ENCODE measurements at places on chromosomes 6 and 20. TPM values are rescaled to one million over a fixed set of nuclear protein-coding genes. Genes with fewer than 3 reads are reported as not detected.
A peak's percentile ranks its signal among the peaks of the same experiment; 100 is the strongest.

DNA sequence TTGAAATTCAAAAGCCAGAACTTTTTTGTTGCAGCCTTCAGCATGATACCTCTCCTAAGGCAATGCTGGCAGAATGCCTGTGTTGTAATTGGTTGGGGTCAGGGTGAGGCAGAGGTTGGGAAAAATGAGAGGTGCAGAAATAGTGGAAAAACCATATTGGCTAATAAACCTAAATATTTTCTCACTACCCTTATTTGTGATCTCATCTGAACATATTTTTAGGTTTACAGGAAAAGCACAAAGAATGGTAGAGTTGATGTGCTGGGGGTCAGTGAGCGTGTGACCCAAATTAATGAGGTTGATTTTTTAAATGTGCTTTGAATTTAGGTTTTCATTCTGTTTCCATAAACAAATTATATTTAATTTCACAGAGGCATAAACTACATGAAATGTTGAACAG lies 437.3 kb downstream of the HDGFL1 start:
- no peak for DNase-seq

- DNase-seq, result no peak
Measured at GRCh38 chr20:13447385-13448180, 191.1 kb downstream of the TASP1 start.

DNA sequence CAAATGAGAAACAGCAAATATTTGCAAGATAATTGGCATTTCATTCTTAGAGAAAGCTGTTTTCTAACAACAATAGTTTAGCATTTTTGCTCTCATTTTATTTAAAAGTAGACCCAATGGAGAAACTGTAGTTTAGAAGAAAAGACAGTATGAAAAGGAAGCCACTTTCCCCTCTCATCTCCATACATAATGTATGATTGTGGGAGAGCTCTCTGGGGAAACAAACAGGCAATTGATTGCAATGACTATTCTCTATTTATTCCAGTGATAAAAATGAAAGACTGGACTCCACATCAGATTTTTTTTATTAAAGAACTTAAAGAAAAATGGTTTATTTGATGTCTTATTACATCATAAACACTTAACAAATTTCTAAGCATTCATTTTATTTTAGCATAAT lies 116.8 kb upstream of the SASH1 start:
- no peak for DNase-seq

- DNase-seq, result no peak
Measured at GRCh38 chr20:51122931-51123658, 100.2 kb upstream of the KCNG1 start.

DNA sequence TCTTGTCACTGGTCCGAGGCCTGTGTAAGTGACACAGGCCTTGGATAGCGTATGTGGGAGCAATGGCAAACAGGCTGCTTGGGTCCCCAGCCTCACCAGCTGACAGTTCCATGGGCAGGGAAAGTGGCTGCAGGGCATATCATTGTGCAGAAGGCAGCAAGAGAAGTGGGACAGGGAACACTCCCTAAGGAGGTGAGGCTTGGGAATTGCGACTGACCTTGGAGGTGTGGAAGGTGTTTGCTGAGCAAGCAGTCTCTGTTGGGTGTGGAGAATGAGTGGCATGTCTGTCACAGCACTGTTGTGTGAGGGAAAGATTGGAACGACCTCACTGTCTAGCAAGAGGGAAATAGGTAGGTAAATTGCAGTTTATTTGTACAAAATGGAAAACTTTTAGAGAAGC lies 16.8 kb downstream of the POFUT1 start:
- DNase-seq, result no peak

DNA sequence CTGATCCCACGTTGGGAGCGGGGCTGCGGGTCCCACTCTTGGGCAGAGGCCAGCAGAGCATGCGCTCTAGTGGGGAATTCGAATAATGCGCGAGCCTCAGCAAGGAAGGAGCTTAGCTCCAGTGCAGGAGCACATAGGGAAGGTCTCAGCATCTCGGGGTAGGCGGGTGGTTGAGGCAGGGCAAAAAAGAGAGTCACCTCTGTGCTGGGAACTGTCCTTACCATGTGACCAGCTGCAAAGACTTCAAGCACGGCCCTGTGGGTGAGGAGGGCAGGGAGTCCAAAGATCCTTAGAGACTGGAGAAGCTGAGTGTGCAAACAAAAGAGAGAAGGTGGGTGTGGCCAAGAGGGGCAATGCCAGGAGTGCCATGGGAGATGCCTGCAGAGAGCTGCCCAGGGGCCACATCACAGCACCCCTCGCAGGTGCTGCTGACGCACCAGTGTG lies 79.2 kb upstream of the CD93 start:
- DNase-seq, result no peak

DNA sequence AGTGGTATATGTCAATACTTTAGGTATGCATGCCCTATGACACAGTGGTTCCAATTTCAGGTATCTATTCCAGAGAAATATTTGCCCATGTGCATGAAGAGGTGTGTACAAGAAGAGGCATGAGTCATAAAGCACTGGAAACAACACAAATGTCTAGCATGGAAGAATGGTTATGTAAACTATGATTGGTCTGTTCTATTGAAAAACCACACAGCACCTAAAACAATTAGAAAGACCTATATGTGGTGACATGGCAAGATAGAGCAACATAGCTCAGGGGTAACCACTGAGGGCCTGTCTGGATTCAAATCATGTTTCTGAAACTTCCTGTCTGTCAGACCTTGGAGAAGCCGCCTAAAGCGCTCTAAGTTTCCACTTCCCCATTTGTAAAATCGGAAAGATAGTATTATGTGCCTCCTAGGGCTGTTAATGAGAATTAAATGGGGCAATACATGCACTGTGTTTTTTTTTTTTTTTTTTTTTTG lies 76.0 kb upstream of the SHLD1 start:
- DNase-seq, result no peak

GRCh38 chr20:49602345-49603208 lies 34.6 kb upstream of the PTGIS start:
- no peak for DNase-seq

DNA sequence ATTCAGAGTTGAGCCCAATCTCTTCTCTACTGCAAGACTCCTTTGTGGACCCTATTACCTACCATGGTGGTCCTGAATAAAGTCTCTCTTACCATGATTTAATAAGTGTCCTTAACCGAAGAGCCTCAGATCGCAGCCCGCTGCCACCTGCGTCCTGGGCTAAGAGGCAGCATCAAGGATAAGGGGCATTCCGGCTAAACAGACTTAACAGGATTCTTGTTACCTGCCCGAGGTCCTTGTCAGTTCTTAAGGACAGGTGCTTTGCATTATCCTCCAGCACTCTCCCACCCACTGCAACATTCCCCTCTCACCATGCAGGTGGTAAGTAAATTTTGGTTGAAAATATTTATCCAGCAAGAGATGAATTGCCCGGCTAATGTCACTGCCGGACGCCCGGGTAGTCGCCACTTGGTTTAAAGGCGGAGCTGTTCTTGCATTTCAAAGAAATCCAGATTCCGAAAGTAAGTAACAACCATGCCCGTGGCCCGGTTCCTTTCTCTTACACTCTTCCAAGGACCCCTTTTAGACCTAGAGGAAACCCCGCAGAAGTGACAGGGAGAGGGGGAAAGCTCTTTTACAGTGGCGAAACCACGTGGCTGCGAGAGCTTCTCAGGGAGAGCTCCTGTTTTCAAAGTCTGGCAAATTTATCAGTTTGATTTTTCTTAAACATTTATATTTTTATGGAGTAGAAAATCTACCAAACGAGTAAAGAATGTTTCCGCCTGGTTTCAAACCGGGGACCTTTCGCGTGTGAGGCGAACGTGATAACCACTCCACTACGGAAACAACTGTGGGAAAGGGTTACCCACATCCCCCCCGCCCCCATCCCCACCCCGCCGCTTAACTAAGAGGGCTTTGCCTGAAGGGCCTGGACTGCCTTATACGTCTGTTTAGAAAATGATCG lies 41.9 kb upstream of the PRSS16 start:
- DNase-seq, result no peak

GRCh38 chr6:128826606-128827005 lies 56.3 kb upstream of the LAMA2 start:
- DNase-seq, result no peak

DNA sequence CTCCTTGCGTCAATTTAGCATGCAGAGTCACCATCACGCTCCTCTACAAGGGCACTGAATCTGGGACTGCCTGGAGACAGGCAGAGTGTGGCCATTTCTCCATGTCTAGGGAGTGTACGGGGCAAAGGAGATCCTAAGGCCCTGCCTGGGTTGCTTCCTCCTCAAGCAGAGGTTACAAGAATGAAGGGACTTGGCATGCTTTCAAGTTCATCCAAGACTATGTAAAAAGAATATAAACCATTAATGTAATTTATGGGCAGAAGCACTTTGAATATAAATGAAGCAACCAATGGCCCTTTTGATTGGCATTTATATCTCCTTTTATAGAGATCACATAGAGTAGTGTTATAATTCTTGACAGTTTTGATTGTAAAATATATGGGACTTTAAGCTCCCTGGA lies 137.5 kb downstream of the BTBD3 start:
- DNase-seq, result no peak

- DNase-seq, result no peak
Measured at GRCh38 chr20:51363813-51364212, 178.7 kb downstream of the NFATC2 start.

DNA sequence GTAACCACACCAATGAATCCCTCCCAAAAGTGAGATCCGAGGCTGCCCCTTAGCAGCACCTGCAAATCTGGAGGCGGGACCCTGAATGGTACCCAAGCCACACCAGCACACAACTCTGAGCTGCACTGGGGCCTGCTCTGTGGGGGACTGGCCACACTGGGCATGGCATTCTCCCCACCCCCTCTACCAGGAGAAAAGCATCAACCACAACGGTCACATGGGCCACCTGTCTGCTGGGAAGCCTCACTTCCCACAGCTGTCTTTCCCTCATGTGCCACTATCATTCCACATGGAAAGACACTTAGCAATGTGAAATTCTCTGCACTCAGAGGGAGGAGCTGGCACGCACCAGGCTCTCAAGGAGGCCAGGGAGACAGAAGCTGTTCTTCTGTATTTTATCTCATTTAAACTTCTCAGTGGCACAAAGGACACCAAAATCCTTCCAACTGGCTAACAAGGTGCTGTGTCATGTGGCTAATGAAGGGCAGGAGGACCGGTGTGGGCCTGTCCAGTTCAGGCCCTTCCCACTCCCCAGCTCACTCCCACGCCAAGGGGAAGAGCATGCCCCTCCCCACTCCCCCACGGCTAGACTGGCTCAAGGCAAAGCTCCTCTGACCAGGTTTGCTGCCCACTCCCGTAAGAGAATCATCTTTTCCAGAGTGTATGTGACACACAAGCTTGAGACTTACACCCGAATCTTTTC lies 19.0 kb downstream of the YTHDF1 start:
- no peak for DNase-seq

GRCh38 chr6:26022132-26022472 lies 59.5 kb downstream of the TRIM38 start:
- DNase-seq, result peak; percentile 96

DNA sequence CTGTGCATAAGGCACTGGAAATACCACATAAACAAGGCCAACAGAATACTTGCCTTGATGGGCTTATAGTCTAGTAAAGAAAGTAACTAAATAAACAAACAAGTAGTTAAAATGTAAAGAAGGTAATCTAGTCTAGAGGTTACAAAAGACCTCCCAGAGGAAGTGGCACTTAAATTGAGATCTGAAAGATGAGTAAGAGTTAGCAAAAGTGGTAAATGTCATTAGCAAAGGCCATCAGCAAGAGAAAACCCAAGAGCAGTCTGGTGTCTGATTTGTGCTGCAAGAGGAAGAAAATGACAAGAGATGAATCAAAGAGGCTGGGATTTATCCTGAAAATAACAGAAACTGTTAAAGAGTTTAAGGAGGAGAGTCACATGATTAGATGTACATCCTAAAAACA lies 96.6 kb upstream of the SMLR1 start:
- DNase-seq, result no peak

GRCh38 chr6:143673669-143674068 lies 4.1 kb upstream of the PHACTR2 start:
- DNase-seq, result peak; percentile 78

DNA sequence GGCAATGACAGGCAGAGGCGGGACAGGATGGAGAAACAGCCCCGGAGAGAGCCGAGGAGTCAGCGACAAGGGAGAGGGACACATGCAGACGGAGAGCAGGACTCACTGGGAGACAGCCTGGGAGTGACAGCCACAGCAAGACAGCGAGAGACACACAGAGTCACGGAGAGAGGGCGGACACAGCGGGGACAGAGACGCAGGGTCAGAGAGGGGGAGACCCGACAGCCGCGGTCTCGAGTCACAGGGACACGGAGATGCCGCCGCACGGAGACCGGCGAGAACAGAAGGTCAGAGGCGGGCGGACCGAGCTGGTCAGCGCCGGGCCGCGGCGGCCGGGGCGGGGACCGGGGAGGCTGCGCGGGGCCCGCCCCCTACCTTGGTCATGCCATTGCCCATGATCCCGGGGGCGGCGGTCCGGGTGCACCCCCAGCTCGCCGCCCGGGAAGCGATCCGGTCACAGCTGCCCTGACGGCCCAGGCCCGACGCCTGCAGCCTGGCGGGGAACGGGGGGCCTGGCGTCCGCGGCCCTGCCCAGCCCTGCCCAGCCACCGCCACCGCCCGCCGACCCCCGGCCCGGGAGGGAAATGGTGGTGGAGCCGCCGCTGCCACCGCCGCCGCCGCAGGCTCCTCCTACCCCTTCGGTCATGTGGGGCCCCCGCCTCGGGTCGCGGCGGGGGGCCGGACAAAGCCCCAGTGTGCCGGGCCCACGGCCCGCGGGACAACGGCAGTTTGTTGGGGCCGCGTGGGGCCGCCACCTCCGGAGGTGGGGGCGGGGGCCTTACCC lies at the start of the genes DUSP15 and TTLL9:
DUSP15 (minus strand) TSS at position 586 of the 784 bp plus-strand sequence; CDS start at position 396, 190 bp downstream.
TTLL9 (plus strand) TSS at position 693 of the 784 bp plus-strand sequence. CDS start 493 bp downstream, outside the sequence.
- DNase-seq, result peak; percentile 76

DNA sequence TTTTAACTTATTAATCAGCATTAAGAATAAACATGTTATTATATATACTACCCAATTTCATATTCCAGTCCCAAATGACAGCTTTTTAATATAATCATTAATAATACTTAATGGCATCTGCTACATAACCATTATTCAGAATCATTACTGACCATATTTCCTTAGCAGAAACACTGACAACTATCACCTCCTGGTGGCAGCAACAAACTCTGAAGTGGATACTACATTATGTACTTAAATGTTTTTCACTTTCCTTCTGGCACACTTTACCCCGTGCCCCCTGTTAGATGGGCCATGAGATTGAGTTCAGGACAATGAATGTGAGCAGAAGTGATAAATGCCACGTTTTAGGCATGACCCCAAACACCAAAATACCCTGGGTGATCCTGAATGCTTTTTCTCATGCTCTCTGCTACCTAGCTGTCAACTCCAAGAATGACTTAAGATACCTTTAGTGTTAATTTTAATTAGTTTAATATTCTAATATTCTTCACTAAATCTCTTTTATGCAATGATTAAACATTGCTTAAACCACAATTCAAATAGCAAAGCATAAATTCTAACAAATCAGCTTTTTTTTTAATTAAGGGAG lies 77.1 kb downstream of the LMBRD1 start:
- no peak for DNase-seq

Gene SLC16A10
- polyA plus RNA-seq, result 2.6 TPM

Gene MRAP2
- 26.1 TPM for polyA plus RNA-seq

Gene LTB
- polyA plus RNA-seq, result 1.5 TPM

Gene FANCE
- 14.8 TPM for polyA plus RNA-seq

Gene HLA-DPB1
- polyA plus RNA-seq, result 7.2 TPM

Gene GPX5
- not detected for polyA plus RNA-seq
